ENCODE measurements at places on chromosomes 2 and 18. TPM values are rescaled to one million over a fixed set of nuclear protein-coding genes. Genes with fewer than 3 reads are reported as not detected.

Gene CFAP221
- not detected for total RNA-seq

Gene FAM161A
- total RNA-seq = 4.5 TPM

Gene TMEM17
- total RNA-seq = 0.19 TPM

Gene CWC22
- total RNA-seq = 30.0 TPM

Gene GKN1
- total RNA-seq = not detected

Gene SERPINB11
- total RNA-seq = not detected

Gene SLC40A1
- total RNA-seq = 0.78 TPM

Gene ZNF396
- total RNA-seq = 0.19 TPM

- peaks cover 2% of the 10 kb centered on the region for H3K27me3 ChIP-seq
- no peak overlapping the region for H3K27ac ChIP-seq
- H3K4me3 ChIP-seq = no peak overlapping the region
- no peaks in the 10 kb centered on the region for H3K36me3 ChIP-seq
- no peak for DNase-seq
Observed at GRCh38 chr18:76212960-76213359, 282.1 kb downstream of the ZNF516 start.

DNA sequence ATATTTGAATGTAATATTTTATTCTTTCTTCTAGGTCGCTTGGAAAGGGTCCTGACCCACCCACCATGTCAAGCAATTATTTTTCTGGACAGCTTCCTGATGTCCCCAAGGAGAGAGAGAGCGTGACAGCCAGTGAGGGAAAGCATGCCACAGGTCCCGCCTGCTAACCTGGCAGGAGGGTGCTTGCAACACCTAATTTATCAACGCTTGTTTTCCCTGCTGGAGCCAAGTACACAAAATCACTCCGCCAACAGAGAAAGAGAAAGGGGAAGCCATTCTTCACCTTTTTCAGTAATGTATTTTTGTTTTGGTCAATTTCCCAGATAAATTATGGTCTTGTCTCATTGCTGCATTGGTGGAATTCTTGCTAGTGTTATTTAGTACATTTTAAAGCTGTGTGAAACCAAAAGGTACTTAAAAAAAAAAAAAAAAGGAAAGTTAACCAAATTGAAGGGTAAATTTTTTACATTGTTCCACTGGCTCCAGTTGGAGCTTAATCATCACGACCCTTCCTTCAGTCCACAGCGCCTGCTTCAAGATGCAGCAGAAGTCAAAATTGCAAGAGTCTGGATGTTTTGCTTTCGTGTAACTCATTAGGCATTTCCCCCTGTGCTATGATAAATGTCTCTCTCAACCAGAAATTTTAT lies 88.5 kb upstream of the COPS8 start:
- DNase-seq = no peak
- H3K36me3 ChIP-seq = no peaks in the 10 kb centered on the region
- no peak overlapping the region for H3K27ac ChIP-seq
- H3K27me3 ChIP-seq = peaks cover 3% of the 10 kb centered on the region
- no peaks in the 10 kb centered on the region for H3K4me1 ChIP-seq

GRCh38 chr18:68406761-68407160 lies 308.1 kb downstream of the TMX3 start:
- H3K27ac ChIP-seq = no peak overlapping the region
- H3K4me3 ChIP-seq = no peak overlapping the region
- DNase-seq = no peak
- no peaks in the 10 kb centered on the region for H3K27me3 ChIP-seq
- no peaks in the 10 kb centered on the region for H3K4me1 ChIP-seq
- H3K36me3 ChIP-seq = no peaks in the 10 kb centered on the region

DNA sequence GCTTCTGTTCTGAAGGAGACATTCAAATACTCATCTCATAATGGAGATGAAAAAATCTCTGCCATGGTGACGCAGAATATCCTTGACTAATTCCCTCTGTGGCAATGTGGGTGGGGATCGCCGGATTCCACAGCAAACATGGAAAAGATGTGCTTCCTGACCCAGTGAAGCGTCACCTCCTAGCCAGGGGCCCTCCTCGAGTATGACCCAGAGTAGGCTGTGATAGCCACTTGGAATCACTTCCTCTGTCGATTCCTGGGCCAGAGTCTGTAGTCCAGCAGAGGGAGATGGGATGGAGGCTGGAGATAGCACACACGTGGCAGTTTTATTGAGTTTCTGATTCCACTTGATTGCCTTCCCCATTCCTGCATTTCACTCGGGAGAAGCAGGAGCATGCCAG lies 36.8 kb downstream of the DRC1 start:
- no peak overlapping the region for H3K4me3 ChIP-seq
- H3K4me1 ChIP-seq = no peaks in the 10 kb centered on the region
- no peaks in the 10 kb centered on the region for H3K36me3 ChIP-seq
- no peak overlapping the region for H3K27ac ChIP-seq

- peaks cover 44% of the 10 kb centered on the region for H3K4me1 ChIP-seq
- H3K27me3 ChIP-seq = peaks cover 4% of the 10 kb centered on the region
- H3K27ac ChIP-seq = peak overlapping the region; percentile 67
- H3K4me3 ChIP-seq = peak overlapping the region; percentile 31
Observed at GRCh38 chr2:160224060-160224459, 24.0 kb upstream of the ITGB6 start.

GRCh38 chr2:231296401-231296974 lies 98.1 kb downstream of the ARMC9 start:
- peaks cover 3% of the 10 kb centered on the region for H3K4me1 ChIP-seq
- DNase-seq = no peak
- H3K4me3 ChIP-seq = no peak overlapping the region
- peaks cover 6% of the 10 kb centered on the region for H3K27me3 ChIP-seq

GRCh38 chr2:40254611-40255010 lies 197.3 kb downstream of the SLC8A1 start:
- H3K27ac ChIP-seq = no peak overlapping the region
- no peaks in the 10 kb centered on the region for H3K36me3 ChIP-seq
- no peaks in the 10 kb centered on the region for H3K4me1 ChIP-seq
- no peaks in the 10 kb centered on the region for H3K27me3 ChIP-seq
- H3K4me3 ChIP-seq = no peak overlapping the region

- H3K4me3 ChIP-seq = no peak overlapping the region
- H3K4me1 ChIP-seq = no peaks in the 10 kb centered on the region
- DNase-seq = no peak
- no peak overlapping the region for H3K27ac ChIP-seq
- no peaks in the 10 kb centered on the region for H3K27me3 ChIP-seq
Observed at GRCh38 chr2:220434385-220434784, 807.0 kb downstream of the SLC4A3 start.

- peaks cover 5% of the 10 kb centered on the region for H3K27me3 ChIP-seq
- no peak for DNase-seq
- H3K4me1 ChIP-seq = no peaks in the 10 kb centered on the region
- no peak overlapping the region for H3K4me3 ChIP-seq
- no peaks in the 10 kb centered on the region for H3K36me3 ChIP-seq
Observed at GRCh38 chr18:8937160-8938094, 165.1 kb upstream of the NDUFV2 start.

DNA sequence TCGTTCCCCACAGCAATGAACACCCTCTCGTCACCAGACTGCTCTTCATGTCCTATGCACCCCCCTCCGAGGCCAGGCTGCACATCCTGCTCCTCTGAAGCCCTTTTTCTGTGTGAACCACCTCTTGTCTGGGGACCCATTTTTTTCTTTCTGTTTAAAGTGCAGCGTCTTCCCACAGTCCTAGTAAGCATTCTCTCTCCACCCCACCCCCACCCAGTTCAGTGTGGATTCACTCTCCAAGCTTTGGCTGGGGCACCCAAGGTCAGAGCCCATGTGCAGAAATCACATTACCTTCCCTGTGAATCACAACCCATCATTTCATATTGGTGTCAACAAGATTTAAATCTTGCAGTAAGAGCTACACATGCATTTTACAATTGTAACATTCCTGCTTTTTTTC lies 26.4 kb upstream of the PKDCC start:
- DNase-seq = no peak
- H3K36me3 ChIP-seq = no peaks in the 10 kb centered on the region
- H3K27me3 ChIP-seq = peaks cover 23% of the 10 kb centered on the region
- H3K4me1 ChIP-seq = no peaks in the 10 kb centered on the region
- no peak overlapping the region for H3K4me3 ChIP-seq
- H3K27ac ChIP-seq = no peak overlapping the region
